ENCODE measurements at places on chromosomes 7 and 10. TPM values are rescaled to one million over a fixed set of nuclear protein-coding genes. Genes with fewer than 3 reads are reported as not detected.

The ANKRD2 gene
- total RNA-seq = not detected

The PAX4 gene
- total RNA-seq = not detected

The SPDYE17 gene
- total RNA-seq = not detected

The IFIT1B gene
- total RNA-seq = not detected

The SOSTDC1 gene
- not detected for total RNA-seq

The SPDYE5 gene
- total RNA-seq = not detected

DNA sequence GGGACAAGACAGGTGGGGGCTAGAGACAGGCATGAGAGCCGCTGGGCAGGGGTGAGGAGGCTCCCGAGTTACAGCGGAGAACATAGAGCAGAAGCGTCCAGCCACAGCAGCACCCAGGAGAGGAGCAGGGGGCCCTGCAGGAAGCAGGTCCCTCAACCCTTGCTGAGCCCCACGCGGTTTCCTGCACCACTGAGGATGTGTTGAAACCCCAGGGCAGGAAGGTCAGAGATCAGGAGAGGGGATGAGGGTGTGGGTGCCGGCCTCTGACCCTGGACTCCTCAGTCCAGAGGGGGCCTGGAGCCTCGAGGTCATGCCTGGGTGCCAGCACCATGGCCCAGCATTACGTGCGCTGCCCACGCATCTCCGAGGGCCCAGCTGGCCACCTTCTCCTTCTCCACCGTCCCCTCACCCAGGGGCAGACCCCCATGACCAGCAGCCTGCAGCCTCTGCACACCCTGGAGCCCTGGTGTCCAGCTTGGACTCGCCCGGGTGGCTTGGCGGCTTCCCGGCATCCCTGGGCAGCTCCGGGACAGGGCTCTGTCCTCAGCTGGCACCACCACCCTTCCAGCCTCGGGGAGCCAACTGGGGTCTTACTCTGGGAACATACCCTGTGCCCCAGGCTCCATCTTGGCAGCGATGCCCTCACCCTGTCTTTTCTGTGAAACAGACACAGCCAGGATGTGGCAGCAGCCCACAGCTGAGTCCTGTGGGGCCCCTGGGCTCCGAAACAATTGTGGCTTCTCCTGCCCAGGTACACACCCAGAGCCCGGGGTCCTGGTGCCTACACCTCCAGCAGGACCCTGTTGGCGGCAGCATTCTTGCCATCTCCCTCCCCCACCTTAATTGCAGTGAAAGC is 52.0 kb downstream of the STK32C start:
- DNase-seq = no peak

- DNase-seq = no peak
Measured at GRCh38 chr7:31079126-31079823, 27.2 kb downstream of the ADCYAP1R1 start.

- no peak for DNase-seq
Measured at GRCh38 chr7:17677408-17677807, 262.9 kb downstream of the SNX13 start.

- DNase-seq = no peak
Measured at GRCh38 chr10:7577176-7577575, 89.6 kb downstream of the ITIH5 start.

Measured in activated T-helper 1 cell treated with anti-CD3 and anti-CD28 coated beads, Interleukin-12 subunit alpha, Interleukin-12 subunit beta, Interleukin-2, Interleukin-4 antibody, amounts not matched to agents 30 ng/mL and 10 ng/mL and 1 ng/mL, durations not matched to agents 14 hours and 24 hours and 36 hours (primary cell).